ENCODE measurements at places on chromosomes 1 and 21. TPM values are rescaled to one million over a fixed set of nuclear protein-coding genes. Genes with fewer than 3 reads are reported as not detected.

DNA sequence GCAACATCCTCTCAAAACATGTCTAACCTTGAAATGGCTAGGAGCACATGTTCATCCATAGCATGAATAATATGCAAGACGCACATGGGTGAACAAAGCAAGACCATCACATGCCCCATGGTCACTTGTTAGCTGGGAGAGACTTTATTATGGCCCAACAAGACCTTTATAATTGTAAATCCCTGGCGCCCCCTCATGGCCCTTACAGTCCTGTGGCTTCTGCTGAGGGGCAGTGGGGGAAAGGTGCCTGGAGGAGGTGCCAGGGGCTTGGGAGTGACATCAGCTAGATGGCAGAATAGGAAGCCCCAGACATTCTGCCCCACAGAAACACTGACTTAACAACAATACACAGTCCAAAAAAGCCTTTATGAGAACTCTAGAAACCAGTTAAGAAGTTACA is 51.7 kb downstream of the CSMD2 start:
- DNase-seq = no peak

Gene KRTAP21-1
- not detected for total RNA-seq

Gene AIRE
- total RNA-seq = not detected

Gene PADI1
- total RNA-seq = not detected

Gene KMO
- 1.1 TPM for total RNA-seq

All from sigmoid colon (tissue), 7 donors.